HS-5 (cell line): ENCODE measurements at places on chromosomes 11 and 22.

DNA sequence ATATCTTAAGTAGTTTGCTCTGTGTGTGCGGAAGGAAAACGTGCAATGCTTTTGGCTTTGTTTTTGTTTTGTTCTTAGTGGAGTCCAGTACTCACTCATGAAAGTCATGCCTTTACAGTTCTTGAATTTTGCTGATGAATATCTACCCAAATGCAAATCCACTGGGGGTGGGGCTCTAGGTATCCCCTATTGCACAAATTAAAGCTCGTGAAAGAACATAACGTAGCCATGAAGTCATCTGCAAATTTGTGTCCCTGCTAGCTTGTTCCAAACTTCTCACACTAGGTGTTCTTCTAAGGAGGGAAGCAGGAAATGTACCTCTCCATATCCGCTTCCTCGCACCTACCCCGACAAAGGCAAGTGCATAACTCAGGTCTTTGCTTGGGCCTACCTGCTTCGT is 118.9 kb downstream of the MICAL3 start:
- DNase-seq = no peak

GRCh38 chr11:82683029-82683428 is 50.6 kb downstream of the FAM181B start:
- DNase-seq = no peak

DNA sequence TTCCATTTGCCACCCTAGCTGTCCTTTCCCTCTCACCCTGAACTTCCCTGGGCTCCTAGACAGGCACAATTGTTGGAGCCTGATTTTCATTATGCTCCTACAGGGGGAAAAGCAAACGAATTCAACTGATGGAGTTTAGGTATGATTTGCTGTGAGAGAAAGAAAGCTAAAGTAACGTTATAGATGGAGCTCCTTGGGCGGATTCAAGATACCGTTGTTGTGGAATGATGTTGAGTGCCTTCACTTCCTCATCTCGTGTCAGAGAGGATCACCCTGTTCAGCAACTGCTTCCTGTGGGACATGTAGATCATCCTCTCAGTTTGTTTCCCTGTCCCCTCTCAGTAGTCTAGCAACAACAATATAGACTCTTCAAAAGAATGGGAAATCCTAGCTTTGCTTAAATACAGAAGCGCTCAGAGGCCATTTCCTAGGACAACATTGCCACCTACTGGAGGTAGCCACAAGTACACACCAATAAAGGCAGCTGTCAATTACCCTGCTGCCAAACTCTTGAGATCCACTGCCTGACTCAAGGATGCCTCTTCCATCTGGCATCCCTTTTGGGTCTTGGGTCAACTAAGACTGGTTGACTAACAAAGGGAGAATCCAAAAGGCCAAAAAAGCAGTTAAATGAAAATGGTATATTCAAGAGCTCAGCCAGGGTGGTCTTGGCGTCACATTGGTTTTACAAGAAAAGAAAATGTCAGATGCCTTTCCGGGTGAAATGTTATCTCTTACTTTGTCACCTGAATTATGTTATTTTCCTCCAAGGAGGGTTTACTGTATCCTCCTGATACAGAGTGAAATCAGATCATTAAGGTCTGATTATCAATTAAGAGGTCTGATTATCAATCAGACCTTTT is 13.5 kb upstream of the DTX4 start:
- peak; percentile 53 for DNase-seq

- no peak for DNase-seq
Measured at GRCh38 chr22:43555561-43556515, 144.0 kb downstream of the MPPED1 start.

DNA sequence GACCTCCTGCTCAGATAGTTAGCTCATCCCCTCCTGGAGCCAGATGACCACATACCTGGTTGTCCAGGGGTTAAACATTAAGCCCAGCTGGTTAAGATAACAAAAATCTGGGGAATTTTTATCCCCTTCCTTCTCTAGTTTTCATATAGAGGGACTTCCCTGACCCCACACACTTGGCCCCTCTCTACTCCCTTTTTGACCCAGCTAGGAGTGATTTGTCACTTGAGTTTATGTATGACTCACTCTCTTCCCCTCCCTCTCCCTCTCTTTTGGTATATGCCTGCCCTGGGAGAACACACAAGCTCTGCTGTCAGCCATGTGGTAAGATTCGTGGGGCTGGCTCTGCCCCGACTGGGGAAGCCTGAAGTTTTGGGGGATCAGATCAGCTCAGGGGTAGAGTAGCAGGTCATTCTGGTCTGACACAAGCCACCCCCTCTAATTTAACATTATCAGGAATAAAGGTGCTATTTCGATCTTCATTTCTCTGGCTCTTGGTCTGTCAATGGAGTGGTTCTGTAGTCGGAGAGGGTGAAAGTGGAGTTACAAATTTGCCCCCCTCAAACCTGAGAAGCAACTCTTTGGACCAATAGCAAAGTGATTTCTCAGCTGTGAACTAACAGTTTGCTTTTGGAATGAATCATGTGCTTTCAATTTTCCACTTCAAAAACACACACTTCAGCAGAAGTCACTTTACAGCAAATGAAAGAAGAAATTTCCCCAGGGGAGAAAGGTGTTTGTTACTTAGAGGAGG is 415.3 kb upstream of the CADM1 start:
- no peak for DNase-seq

- DNase-seq = no peak
Measured at GRCh38 chr11:83923961-83924360, 637.8 kb upstream of the CCDC90B start.
